Putamen (tissue), 1 donor: ENCODE measurements at places on chromosomes 2 and 18.

DNA sequence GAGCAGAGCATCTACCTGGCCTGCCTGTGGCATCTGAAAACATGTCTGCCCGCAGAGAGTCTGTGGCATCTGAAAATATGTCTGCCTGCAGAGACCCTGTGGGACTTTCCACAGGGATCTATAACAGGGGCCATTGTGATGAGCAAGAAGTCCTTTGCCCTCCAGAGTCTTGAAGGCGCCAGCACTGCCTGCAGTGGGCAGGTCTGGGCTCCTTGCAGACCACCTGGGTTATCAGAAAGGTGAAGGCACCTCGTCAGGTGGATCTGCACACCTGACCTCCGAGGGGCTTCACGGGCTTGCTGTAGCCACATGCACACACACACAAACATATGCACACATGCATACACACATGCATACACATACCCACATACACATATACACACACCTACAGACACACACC, 189.5 kb upstream of the HDAC4 start:
- no peak for DNase-seq

DNA sequence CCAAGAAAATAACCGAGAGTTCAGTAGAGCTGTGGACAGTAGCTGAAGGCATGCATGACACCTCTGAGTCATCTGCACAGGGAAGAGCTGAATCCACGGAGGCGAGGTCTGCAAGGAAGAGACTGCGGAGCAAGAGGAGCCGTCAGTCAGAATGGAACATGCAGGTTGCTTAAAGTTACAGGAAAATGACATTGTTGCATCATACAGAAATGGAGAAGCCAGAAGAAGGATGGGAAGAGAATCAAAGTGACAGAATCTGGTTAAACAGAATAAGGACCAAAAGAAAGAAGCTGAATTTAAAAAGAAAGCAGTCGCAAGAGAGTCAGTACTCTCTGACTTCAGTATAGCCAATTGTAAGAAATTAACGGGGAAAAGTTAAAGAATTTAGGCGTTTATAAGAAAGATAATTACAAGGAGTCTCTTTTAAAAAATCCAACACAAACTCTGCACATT, 533.8 kb downstream of the ADCYAP1 start:
- DNase-seq = no peak

DNA sequence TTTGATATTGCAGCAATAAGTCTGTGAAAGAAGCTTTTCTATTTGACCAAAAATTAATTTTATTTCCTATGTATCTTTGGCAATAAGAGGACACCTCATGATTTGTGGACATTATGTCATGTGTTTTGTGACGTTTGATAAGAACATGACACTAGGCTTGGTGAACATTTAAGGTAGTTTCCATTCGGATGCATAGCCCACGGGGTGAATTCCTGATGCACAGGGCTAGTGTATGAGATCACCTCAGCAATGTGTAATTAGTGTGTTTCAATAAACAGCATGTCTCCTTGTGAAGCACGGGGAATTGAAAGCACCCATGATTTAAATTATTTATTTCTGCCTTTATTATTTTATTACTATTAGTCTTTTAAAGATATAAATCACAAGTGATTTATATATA, 146.1 kb upstream of the LINC00305 start:
- DNase-seq = no peak

GRCh38 chr2:10875126-10875525, 36.6 kb upstream of the KCNF1 start:
- DNase-seq = no peak

DNA sequence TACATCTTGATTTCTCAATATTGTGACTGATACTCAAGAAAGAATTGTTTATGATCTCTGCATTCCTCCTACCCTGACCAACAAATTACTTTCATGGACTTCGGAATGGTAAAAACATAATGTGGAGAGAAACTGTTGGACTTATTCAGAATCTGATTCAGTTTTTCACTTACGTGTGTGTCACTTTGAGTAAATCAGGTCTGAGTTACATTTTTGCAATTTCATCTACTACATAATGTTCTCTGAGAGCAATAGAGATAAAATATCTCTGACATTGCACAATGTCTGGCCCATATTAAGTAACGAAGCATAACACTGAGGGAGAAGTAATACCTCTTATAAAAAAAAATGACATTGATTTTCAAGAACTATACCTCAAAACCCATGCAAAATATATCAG, 1337.9 kb upstream of the CHAC2 start:
- DNase-seq = no peak

- DNase-seq = no peak
These were observed 43.7 kb upstream of the SEMA4C start for GRCh38 chr2:96913398-96914202.

- DNase-seq = no peak
These were observed 33.3 kb downstream of the RPIA start for GRCh38 chr2:88724643-88725332.

DNA sequence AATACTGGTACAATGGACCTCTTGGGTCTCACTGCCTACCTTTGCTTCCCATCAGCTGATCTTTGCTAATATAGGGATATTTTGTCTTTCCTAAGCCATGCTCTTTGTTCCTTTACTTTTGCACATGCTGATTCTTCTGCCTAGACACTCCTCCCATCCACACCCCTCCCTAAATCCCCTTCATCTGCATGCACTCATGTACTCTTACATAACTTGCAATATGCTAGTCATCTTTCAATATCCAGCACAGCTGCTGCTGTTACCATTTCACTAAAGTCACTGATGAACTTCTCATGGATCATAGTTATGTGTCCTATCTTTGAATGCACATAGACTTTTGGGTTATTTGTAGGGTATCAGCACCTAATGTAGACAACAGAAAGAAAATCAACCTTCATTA, 18.5 kb upstream of the DTNA start:
- DNase-seq = no peak

- DNase-seq = no peak
These were observed 809.8 kb downstream of the RNF144A start for GRCh38 chr2:7726989-7727388.

- no peak for DNase-seq
These were observed 147.6 kb downstream of the ESCO1 start for GRCh38 chr18:21452796-21453510.

DNA sequence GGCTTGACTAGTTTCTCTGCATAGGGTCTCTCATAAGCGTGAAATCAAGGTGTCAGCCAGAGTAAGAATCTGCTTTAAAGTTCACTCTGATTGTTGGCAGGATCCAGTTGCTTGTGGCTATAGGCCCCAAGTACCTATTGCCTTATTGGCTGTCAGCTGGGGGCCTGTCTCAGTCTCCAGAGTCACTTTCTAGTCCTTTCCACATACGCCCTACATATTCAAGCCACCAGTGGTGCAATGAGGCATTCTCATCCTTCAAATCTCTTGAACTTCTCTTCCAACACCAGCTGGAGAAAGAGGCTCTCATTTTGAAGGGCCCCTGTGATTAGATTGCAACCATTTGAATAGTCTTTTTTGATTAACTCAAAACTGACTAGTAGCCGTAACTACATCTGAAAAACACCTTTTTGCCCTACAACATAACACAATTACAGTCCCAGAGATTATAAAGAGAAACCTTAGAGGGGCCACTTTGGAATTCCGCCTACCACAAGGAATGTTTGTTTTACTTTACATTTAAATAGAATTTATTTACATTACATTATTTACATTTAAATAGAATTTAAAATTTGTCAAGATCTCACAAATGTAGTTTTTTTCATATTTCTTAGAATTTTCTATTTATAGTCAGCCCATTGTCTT, 520.1 kb downstream of the DSC3 start:
- DNase-seq = no peak

DNA sequence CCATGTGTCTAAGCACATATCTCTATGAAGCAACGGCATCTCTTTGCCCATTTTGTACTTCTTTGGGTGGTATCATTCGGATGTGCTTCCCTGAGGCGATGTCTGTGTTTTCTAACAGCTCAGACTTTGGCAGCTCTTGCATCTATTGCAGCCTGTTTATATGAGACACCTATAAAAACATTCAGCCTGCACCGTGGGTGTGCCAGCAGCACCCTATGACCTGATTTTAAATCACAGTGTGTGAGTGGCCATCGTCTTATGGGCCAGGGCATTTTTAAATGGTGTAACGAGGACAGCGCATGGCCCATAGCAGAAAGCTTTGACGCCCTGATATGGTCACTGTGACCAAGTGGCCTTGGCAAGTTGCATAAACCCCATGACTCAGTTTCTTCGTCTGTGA, 12.9 kb downstream of the NPAS2 start:
- no peak for DNase-seq

GRCh38 chr2:127053731-127054603, 53.0 kb downstream of the BIN1 start:
- DNase-seq = no peak

GRCh38 chr2:2530334-2530733, 199.3 kb upstream of the MYT1L start:
- no peak for DNase-seq

GRCh38 chr2:168136392-168136977, 110.9 kb downstream of the STK39 start:
- DNase-seq = no peak
